Kidney epithelial cell (primary cell): ENCODE measurements at places on chromosomes 13 and 19. TPM values are rescaled to one million over a fixed set of nuclear protein-coding genes. Genes with fewer than 3 reads are reported as not detected.

Gene RAP2A
- 18.9 and 20.7 TPM in 2 replicates for total RNA-seq

Gene MBD3L2
- not detected in 2 replicates for total RNA-seq

Gene SLC10A2
- total RNA-seq, result not detected in 2 replicates

- peak; percentile 23 for DNase-seq
These were observed 48.1 kb downstream of the PSG1 start for GRCh38 chr19:42831221-42832019.

GRCh38 chr13:50152224-50152623 lies 137.0 kb downstream of the KCNRG start:
- DNase-seq, result no peak

- DNase-seq, result peak; percentile 84
These were observed 11.1 kb upstream of the GTF2F2 start for GRCh38 chr13:45109102-45109720.

DNA sequence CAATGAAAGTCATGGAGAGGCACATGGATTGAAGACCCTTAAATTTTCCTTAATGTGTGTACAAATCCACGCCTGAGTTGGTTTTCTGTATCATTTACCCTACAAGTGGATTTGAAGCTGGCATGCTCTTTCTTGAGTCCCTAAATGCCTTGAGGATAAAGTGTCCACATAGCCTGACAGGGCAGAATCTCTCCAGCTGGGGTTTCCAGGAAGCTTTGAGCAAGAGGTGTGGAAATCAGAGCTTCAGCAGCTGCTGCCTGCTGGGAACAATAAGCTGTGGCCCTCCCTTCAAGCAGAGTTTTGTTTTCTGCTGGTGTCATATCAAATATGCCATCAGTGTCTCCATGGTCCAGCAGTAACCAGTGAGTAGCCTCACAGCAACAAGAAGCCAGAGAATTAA lies 120.3 kb upstream of the SERTM1 start:
- DNase-seq, result no peak

DNA sequence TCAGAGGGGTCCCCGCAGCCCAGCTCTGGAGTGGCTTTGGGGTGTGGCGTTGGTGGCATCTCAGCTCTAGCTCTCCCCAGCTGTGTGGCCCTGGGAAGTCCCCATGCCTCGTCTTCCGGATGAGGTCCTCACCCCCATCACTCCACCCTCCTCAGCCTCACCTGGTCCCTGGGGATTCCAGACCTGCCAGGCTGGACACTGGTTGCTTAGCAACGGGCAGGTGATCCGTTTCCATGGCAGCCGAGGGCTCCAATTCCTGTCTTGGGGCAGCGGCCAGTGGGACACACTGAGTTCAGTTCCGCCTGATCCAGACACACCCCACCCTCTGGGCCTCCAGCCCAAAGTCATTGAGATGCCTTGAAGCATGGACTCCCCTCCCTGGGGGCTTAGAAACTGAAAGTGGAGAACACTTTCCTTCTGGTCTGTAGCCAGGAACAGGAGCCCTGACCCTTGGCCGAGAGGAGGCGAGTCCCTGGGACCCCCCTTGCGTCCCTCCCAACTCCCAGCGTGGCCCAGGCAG lies 7.7 kb upstream of the MISP start:
- DNase-seq, result no peak

GRCh38 chr19:42412661-42413076 lies 14.5 kb downstream of the LIPE start:
- DNase-seq, result no peak

- DNase-seq, result no peak
These were observed 2.8 kb downstream of the ZNF536 start for GRCh38 chr19:30374865-30375552.

DNA sequence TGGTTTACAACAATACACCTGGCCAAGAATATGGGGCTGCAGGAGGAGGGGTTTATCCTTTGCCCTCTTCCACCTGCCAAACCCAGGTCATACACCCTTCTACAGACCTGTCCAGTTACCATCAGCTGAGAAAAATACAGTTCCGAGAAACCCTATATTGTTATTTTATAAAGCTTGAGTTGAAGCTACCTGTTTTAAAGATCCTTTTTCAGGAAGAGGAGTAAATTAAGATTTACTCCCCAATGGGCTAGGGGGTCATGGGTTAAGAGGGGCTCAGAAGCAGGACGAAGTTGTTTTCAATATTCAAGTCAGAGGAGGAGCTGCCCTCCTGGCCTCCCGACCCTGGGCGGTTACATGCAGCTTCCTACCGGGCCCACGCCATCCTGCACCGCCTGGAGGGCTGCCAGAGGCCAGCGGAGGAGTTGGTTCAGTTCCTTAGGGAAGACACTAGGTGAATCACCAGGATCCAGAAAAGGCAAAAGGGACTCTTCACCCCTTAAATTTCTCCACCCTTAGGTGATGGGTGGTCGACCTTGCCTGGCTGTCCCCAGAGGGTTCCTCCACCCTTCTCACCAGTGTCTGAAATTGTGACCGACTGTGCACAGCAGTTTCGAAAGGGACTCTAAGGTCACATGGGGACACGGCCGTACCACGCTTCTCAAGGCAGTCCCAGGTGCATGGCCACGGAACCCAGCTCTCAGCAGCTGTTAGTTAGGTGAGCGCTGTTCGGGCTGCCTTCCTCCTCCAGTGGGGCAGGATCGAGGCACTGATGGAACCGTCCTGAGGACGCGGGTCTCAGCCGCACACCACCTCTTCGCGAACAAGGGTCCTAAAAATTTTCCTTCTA lies 1.2 kb downstream of the GJB2 start:
- DNase-seq, result no peak

DNA sequence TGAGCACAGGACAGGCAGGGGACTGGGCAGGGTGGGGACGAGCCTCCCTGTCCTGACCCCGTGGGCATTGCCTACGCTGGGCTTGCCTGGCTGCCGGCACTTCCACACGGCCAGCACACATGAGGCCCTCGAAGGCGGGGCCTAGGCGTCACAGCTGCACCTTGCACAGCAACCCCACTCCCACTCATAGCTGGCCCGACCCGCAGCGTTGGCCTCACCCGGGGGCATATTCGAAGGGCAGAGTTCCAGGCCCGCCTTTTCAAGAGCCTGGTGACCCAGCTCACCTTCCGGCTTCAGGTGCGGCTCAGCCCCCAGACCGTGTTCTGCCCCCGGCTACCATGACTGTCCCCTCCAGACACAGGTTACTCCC lies 16.9 kb upstream of the PROZ start:
- DNase-seq, result no peak

GRCh38 chr13:58306062-58306461 lies 674.5 kb downstream of the PCDH17 start:
- no peak for DNase-seq
